GM20000 (cell line): ENCODE measurements at places on chromosomes 3 and 15.

- no peak for DNase-seq
These were observed 31.9 kb downstream of the SUSD5 start for GRCh38 chr3:33186524-33187367.

DNA sequence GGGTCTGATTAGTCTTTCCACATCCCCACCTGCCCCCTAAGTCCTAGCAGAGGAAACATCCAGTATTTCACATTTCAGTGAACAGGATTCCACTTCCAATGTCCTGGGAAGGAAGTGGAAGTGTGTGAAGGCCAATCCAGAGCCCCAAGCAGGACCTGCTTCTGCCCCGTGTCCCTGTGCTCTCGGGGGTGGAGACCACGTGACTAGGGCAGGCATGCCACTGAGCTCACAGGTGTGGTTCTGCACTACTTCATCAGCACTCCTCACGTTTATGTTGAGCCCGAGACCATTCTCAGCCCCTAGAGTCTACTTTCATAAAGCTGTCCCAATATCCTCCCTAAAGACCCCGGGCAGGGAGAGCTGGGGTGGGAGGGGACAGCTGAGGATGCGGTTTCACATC lies 84.3 kb downstream of the RAB11A start:
- no peak for DNase-seq

GRCh38 chr15:92324101-92324963 lies 69.3 kb upstream of the ST8SIA2 start:
- DNase-seq: no peak

GRCh38 chr3:189304465-189305351 lies 132.9 kb downstream of the TPRG1 start:
- no peak for DNase-seq

DNA sequence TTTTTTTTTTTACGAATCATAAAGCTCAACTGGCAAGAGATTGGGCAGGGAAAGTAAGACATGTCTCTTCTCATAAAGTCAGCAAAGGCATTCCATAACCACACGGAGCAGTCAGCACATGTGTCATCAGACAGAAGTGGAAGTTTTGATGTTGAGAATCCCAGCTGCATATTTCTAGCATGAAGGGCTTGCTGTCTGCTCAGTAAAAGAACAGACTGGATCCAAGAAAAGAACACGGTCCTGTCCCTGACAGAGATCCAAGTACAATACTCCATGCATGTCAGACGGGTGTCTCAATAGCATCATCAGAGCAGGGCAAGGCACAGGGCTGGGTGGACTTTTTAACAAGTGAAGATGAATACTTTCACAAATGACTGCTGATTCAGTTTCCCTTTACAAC lies 38.2 kb downstream of the ABI3BP start:
- no peak for DNase-seq

- DNase-seq: no peak
These were observed 74.7 kb downstream of the WDR76 start for GRCh38 chr15:43901495-43901894.

GRCh38 chr3:176526225-176526624 lies 671.1 kb downstream of the TBL1XR1 start:
- DNase-seq: no peak

GRCh38 chr3:197224034-197224444 lies 74.4 kb downstream of the DLG1 start:
- peak; percentile 33 for DNase-seq

DNA sequence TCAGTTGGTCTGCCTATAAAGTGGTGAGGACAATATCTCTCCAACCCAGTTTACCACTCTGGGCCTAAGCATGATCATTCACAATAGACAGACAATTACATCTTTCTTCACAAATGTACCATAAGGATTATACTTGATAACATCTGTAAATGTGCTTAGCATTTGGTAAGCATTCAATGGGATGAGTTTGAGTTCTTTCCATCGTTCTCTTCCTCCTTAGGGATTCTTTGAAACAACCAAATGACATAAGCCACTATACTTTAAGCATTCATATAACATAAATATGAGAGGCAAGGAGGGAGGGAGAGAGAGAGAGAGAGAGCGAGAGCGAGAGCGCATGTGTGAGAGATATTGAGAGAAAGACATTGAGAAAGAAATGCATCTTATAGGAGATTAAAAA lies 303.3 kb upstream of the CBLB start:
- no peak for DNase-seq

GRCh38 chr15:85744579-85744978 lies 50.1 kb downstream of the KLHL25 start:
- no peak for DNase-seq

GRCh38 chr3:47418167-47419082 lies 37.6 kb downstream of the PTPN23 start:
- DNase-seq: no peak

DNA sequence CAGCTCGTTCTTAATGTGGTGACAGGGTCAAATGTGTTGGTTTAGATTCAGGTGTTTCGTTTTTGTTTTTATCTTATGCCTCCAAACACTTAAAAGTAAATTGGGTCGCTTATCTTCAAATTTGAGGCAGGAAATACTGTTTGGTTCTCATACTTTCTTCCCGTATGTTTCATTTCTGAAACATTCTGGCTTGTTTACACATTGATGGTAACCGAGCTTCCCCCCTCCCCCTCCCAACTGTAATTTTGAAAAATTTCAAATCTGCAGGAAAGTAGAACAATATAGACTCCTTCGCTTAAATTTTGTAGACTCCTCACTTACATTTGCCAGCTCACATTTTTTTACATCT lies 64.9 kb downstream of the CMTM8 start:
- DNase-seq: no peak

- DNase-seq: no peak
These were observed 248.2 kb downstream of the TBC1D5 start for GRCh38 chr3:17494117-17494809.

- no peak for DNase-seq
These were observed 27.0 kb downstream of the PDE8A start for GRCh38 chr15:85008474-85009260.
